D341Med (cell line): ENCODE measurements at places on chromosomes 7 and 10.

- DNase-seq = no peak
Observed at GRCh38 chr7:129872054-129872453, 80.7 kb downstream of the UBE2H start.

- no peak for DNase-seq
Observed at GRCh38 chr7:30270921-30271320, 13.5 kb upstream of the ZNRF2 start.

DNA sequence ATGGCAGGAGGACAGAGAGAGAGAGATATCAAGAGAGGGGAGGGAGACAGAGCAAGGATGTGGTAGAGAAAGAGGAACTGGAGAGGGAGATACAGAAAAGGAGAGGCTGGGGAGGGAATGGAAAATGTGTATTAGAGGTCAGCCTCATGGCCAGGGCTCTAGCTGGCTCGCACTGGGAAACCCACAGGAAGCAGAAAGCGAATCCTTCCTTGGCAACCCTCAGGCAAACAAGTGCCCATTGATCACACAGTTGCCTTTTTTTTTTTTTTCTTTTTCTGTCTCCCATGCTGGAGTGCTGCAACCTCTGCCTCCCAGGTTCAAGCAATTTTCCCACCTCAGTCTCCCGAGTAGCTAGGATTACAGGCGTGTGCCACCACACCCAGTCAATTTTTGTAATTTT is 391.2 kb downstream of the TYW1 start:
- no peak for DNase-seq

DNA sequence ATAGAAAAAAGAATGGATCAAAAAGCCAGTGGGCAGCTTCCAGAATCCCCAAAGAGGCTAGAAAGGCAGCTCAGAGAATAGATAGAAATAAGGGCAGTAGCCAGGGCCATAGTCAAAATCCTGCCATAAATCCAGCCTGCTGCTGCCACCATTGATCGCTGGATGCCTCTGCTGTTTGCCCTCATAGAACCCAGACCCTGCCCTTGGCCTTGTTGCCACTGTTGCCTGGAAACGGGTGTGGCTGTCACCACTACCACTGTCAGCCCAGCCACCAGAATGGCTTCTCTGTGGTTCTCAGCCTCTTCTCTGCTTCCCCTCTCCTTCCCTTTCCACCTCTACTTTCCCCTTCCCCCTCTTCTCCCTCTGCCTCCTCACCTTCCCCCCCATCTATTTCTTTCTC is 57.8 kb downstream of the HHEX start:
- no peak for DNase-seq
